ENCODE measurements at places on chromosomes 6 and 20.

DNA sequence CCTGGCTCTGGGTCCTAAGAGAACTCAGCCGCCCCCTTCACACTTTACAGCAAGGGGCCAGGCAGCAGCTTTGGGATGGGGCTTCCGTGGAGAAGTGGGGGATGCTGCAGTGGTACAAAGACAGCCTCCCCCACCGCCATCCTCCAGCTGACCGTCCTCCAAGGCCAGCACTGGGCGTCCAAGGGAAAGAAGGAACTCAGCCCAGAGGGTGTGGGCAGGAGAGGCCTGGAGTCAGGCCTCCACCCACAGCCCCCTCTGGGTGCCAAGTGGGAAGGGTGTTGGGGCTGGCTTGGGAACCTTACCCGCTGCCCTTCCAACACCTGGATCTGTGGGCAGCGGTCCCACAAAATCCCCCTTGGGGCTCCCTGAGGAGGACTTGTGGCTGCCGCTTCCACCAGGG lies 13.1 kb downstream of the STMN3 start:
- DNase-seq = no peak

DNA sequence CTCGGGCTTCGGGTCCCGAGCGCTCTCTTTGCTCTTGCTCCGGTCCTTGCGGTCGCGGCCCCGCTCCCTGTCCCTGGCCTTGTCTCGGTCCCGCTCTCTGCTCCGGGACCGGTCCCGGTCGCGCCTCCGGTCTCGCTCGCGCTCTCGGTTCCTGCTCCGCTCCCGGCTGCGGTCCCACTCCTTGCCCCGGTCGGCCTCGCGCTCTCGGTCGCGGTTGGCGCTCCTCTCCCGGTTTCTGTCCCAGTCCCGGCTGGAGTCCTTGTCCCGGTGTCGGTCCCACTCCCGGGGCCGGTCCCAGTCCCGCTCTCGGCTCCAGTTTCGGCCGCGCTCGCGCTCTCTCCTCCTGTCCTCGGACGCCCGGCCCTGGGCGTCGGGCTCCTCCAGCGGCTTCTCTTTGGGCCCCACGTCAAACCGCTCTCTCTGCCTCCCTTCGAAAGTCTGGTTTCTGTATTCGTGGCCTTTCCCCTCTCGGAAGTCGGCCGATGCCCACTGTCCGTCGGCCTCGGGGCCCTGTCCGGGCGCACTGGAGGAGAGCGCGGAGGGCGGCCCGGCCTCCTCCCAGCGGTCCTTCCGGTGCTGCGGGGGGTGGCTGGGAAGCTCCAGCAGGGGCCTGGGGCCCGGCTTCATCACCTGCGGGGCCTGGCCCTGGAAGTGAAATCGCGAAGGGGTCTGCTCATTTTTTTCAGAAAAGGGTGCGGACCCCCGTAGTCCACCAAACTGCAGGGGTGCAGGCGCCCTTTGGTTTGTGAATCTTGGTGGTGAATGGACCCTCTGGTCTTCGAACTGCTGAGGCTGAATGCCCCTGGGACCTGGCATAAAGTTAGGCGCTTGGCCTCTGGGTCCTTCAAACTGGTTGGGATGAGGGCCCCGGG lies 17.9 kb upstream of the TCFL5 start:
- DNase-seq = no peak

DNA sequence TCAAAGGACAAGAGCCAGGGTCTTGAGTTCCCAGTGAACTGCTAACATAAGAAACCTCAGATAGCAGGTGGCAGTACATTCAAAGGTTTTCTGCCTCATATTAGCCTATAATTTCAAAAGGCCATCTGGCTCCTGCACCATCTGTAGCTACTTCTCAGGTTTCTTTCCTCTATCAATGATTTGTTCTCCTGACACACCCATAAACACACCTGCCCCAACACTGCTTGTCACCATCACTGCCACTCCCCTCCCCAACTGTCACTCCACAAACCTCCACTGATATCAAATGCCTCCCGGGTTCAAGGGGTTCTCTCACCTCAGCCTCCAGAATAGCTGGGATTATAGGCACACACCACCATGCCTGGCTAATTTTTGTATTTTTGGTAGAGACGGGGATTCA lies 152.7 kb upstream of the SLC22A16 start:
- no peak for DNase-seq

DNA sequence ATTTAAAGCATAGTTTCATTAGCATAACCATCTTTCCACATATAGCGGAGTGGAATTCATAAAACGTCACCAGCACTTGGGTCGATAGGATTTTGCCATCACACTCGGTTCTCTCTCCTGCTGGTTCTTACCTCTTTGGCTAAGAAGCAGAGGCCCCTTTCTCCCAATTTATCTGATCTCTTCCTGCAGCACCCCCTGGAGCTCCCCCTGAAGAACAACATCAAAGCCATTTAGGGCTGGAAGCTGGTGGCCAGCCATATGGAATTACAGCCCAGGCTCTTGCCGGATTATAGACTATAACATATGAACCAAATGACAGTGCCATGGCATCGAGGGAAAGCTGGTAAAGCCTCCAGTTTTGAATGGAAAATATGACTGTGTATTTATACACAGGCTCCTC lies 6.4 kb upstream of the KIF6 start:
- DNase-seq = no peak

GRCh38 chr20:61951695-61952533 lies 113.8 kb downstream of the TAF4 start:
- DNase-seq = no peak

DNA sequence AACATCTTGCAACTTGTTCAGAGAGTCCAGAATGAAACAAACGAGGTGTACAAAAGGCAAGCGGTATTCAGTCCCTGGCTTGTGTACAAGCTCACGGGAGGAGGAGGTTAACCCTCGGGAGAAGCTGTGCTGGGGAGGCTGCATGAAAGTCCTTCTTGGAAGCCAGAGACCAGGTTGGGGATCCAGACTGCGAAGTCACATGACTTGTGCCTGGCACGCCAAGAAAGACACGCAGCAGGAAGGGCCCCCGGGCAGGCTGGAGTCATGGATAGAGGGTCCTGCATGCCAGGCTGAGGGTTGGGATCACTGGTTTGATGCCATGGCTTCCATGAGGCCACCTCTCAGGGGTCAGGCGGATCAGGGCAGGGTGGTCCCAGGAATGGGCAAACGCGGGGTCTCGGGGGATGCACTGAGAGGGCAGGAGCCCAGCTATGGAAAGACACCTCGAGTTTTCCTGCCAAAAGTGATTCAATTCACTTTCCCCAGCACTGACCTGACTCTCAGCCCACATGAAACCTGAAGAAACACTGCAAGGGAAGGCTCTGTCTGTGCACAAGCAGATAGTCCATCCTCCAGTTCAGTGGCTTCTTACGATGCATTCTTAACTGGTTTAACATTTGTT lies 79.4 kb downstream of the DLL1 start:
- DNase-seq = no peak

GRCh38 chr6:21931641-21932335 lies 338.2 kb downstream of the SOX4 start:
- no peak for DNase-seq

DNA sequence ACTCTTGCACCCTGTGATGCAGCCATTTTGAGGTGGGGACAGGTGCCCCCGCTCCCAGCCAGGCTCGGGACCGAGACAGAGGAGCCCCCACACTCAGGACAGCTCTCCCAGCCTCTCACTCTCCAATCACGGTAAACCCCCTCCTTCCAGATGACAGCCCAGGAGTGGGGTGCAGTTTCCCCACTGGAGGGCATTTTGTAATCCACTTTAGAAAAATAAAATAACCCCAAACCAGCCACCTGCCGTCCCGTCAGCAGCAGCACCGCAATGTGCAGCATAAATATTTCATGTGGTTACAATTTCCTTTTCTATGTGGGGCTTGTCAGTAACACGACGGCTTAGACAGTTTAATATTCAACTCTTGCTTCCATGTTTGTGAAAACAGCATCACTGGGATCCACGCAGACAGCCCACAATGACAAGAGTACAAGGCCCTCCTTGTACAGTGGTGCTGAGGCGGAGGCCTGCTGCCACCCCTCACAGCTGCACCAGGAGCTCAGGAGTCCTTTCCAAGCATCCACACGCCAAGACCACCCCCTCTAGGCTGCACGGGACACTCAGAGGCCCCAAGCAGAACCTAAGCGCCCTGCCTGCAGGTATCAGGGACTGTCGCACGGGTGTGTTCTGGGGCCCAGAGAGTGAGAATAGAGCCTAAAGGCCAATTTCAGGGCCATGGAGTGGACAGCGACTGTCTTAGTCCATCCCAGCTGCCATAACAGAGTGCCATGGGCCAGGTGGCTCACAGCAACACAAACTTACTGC lies 116.7 kb downstream of the JPH2 start:
- DNase-seq = no peak

DNA sequence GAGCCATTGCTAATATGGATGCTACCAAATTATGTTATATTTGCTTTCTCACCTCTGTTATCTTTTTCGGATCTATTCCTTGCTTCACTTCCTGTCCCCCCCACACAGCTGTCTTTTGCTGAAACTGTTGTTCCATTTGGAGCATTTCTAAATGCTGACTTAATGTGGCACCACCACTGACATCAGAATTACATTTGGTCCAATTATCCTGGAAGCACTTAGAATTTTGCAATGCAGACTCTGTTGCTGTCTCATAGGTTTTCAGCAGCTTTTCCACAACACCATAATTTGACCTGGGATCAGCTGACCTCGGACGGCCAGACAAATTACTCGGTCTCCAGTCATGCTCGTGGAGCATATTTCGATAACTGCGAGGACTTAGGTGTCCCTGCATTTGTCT lies 12.8 kb downstream of the KIAA0408 start:
- DNase-seq = no peak

- no peak for DNase-seq
Measured at GRCh38 chr6:144351379-144352127, 66.4 kb downstream of the UTRN start.

DNA sequence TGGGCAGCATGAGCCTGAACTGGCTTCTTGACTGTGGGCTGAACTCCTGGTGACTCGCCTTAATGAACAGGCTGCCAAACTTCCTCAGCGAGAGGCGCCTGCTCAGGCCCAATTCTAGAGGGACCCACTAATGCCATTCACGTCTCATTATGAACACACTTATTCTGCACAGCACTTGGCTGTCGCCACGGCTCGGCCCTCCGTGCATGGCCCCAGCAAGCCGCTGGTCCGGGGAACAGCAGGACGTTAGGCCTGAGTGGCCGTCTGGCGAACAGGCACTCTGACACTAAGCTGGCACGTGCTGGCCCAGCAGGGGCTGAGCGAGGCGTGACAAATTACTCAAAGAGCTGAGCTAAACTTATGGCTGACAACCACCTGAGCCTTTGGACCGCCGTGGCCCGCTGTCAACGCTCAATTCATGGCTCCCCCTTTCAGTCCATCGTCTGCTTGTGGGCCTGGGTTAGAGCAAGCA lies 45.9 kb downstream of the INSM1 start:
- DNase-seq = no peak

- DNase-seq = no peak
Measured at GRCh38 chr20:4545526-4545925, 176.2 kb upstream of the PRND start.

GRCh38 chr20:19555726-19556125 lies 202.3 kb upstream of the RIN2 start:
- no peak for DNase-seq

- DNase-seq = no peak
Measured at GRCh38 chr6:56624046-56624727, 18.5 kb downstream of the DST start.

GRCh38 chr6:110813338-110814101 lies 1.7 kb downstream of the CDK19 start:
- DNase-seq = no peak

DNA sequence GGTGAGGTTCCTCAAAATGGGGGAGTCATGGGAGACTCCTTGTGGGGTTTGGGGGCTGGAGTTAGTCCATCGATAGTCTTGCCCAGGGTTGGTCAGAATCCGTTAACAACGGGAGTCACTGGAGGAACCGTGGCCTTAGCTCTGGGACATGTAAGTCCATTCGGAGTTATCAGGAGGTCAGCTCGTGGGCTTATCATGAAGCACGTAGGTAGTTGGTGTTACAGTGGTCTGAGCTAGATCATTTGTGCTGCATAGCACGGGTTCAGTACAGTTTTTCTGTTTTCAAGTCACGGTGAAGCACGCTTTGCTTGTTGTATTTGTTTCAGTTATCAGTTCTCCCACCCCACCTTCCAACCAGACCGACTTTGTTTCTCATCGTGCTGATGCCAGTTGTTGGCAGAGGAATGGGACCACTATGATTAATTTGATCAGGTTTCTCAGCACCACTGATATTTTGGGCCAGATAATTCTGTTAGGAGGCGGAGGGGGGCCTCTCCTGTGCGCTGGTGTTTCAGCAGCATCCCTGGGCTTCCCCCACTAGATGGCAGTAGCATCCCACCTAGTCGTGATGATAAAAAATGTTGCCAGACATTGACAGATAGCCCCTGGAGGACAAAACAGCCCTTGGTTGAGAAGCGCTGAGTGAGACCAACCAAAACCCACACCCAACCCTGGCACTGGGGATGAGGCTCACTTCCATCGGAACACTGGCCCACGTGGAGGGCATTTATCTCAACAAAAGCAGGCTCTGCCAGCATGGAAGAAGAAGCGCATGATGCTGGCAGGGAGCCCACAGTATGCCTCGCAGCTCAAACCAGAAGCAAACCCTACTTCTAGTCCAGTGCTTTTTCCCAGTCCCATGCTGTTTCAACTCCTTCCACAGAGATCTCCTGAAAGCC lies 2.2 kb upstream of the APMAP start:
- peak; percentile 83 for DNase-seq

- no peak for DNase-seq
Measured at GRCh38 chr6:113642001-113642713, 215.0 kb upstream of the MARCKS start.

- no peak for DNase-seq
Measured at GRCh38 chr20:45340951-45341350, 7.3 kb downstream of the SDC4 start.

- no peak for DNase-seq
Measured at GRCh38 chr20:17827759-17828559, 128.2 kb downstream of the BANF2 start.

DNA sequence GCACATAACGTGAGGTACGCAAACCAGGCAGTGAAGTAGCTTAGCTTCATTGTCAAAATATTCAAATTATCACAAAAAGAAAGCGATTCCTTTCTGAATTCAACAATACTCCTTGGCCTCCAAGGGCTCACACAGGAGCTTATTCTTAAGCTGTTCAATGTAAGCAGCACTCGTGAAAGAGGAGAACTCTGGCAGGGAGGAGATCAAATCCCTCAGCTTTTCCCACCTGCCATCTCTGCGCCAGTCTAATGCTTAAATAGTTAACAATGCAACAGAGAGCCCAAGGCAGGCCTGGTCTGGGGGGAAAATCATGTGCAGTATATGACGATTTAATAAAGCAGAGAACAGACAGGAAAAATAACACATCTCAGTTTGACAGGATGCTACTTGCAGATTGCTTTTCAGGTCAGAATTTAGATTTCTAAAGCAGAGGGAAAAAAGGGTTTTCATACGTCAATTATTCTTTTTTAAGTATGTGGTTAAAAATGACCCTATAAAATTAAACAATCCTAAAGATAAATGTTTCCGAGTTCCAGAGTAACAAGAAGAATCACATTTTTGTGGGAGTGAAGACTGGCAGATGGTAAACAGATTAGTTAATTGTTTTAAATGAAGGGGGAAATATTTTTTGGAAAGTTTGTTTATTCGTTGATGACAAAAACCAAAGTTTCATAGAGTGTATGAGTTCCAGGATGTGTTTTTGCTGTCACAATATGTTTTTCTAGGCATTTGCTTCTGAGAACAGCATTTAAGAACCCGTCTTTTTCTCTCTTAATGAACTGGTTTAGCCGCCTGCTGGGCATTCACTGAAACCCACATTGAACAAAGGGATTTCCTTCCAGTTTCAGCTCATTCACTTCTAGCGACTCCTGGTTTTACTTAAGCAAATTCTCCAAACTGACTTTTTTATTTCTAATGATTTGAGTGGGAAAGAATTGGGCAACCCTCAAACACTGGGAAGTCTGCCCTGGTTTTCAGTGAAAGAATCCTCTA lies 45.9 kb downstream of the PLAGL1 start:
- DNase-seq = peak; percentile 25

- no peak for DNase-seq
Measured at GRCh38 chr6:169188051-169188470, 65.6 kb downstream of the THBS2 start.
